ENCODE measurements at places on chromosomes 1 and 21.

GRCh38 chr1:36125129-36125991 is at the start of gene COL8A2:
COL8A2 (minus strand) TSS chr1:36125222; CDS start chr1:36100242, 24,980 bp downstream.
- DNase-seq, result peak; percentile 48

DNA sequence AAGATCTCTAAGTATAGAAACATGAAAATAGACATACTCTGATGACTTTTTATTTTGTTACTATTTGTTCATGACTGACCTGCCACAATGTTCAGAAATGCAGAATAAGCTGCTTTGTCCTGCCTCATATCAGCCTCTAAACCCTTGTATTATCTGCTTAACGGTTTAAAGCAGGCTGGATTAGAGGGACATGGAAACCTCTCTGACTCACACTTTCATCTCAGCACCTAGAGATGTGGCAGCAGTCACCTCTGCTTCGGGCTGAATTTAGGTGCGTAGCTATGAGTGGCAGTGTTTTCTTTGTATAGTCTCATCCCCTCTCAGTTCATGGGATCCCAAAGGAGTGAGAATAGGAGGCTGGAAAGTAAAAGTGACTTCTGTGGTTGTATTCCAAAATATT is 255.4 kb downstream of the RGS7 start:
- DNase-seq, result no peak

- DNase-seq, result no peak
Observed at GRCh38 chr1:61348025-61348665, 265.8 kb downstream of the NFIA start.

- DNase-seq, result no peak
Observed at GRCh38 chr1:7248549-7249199, 463.4 kb downstream of the CAMTA1 start.

DNA sequence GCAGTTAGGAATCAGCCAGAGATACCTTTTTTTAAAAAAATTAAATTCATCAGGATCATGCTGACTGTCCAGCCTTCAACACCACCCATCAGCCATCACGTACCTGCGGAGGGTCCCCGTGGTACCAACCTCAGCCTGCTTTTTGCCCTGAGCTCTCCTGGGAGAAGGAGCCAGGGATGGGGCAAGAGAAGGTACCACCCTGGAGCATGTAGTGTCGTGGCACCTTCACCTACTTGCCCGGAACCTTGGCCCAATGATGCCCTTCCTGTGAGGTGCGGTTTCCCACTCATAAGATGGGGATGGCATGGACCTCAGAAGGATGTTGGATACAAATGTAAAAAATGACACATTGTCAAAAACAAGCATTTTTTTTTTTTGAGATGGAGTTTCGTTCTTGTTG is 88.4 kb upstream of the C1orf174 start:
- no peak for DNase-seq

GRCh38 chr1:84155517-84155916 is 11.4 kb downstream of the PRKACB start:
- no peak for DNase-seq

DNA sequence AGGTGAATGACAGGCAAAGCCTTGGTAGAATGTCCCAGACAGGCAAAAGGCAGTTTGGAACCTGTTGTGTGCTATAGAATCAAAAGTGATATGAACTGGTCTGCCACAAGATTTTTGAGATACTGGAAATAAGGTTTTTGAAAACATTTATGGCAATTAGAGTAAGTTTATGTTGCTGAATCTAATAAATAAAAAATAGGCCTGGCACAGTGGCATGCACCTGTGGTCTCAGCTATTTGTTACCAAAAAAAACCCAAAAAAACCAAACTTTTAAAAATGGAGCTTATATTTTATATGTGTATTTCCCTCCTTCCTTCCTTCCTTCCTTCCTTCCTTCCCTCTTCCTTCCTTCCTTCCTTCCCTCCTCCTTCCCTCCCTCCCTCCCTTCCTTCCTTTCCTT is 76.4 kb upstream of the ARTN start:
- no peak for DNase-seq

DNA sequence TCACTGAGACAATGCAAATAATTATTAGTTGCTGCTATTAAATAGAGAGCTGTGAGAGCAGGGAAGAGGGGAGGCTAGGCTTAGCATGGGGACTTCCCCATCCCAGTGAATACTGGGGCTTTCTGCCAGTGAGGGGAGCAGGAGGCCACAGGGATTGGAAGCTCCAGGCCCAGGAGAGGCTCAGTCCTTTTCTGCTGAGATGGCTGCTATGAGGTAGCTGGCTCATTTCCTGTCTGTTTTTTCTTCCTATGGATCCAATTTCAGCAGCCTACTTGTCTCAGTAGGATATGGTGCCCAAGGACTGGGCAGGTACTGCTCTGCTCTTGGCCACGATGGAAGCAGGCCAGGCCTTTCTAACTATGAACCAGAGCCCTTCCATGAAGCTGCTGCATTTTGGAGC is 10.0 kb downstream of the STMN1 start:
- no peak for DNase-seq

GRCh38 chr1:232962761-232963745 is 12.6 kb downstream of the NTPCR start:
- DNase-seq, result no peak

- no peak for DNase-seq
Observed at GRCh38 chr21:46193829-46194373, 9.6 kb upstream of the SPATC1L start.

GRCh38 chr1:226784081-226785049 is 45.3 kb upstream of the ITPKB start:
- DNase-seq, result no peak

DNA sequence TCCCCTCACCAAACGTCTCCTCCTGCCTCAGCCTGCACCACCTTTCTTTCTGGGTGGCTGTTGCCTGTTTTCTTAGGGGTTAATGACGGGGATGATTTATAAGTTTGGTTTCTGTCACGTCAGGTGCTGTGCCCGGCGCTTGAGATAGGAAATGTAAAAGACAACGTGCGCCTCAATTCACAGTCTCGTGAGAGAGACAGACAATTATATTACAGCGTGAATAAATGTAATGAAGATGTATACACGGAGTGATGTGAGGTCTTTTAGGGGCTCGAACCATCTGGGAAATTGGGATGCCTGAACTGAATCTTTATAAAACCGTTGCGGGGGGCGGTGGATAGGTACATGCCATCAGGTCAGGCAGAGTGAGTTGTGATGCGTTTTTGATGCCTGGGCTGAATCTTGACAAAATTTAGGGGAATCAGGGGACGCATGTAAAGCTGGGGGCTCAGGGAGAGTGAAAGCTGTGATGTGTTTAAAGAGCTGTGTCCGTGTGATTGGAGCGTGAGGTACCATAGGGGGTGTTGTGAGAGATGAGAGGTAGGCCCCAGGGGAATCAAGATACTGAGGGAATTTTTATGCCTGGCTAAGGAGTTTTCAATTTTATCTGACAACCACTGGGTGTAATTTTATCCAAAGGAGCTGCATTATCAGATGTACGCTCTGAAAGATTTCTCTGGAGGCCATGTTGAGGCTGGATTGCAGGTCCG is 831 bp downstream of the TIPRL start:
- DNase-seq, result no peak

GRCh38 chr21:39208624-39209333 is 25.5 kb upstream of the PSMG1 start:
- DNase-seq, result no peak

DNA sequence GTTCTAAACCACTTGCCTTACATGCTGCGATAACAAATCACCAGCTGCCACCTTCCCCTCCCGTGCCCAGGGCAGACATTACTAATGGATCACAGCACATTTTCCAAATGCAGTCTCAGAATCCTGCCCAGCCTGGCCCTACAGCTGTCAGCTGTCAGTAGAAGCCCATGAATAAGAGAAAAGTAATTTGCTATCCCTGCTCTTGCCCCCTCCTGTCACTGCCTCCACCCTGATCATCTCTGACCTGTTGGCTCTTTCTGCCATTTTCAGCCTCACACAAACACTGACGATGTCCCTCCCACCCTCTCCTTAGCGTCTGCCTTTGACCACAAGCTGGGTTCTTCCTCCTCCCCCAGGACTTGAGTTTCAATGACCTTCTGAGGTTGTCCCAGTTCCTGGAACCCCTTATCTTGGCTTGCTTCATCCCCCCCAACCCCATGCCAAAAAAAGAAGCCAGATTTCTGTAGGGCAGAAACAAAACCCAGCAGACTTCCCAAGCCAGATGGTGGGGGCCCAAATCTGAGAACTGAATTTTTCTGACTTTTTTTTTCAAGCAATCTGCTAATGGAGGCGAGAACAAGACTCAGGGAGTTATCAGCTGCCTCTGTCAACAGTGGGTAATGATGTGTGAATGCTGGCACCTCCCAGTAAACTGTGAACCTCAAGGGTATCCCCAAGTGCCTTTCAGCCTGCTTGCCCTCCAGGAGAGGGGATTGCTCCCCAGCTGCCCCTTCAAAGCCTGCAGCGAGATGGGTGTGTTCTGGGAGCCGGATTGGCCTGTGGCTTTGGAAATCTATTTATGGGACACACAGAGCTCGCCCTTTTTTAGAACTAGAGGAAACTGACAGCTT is 216.5 kb upstream of the VAMP3 start:
- DNase-seq, result no peak

DNA sequence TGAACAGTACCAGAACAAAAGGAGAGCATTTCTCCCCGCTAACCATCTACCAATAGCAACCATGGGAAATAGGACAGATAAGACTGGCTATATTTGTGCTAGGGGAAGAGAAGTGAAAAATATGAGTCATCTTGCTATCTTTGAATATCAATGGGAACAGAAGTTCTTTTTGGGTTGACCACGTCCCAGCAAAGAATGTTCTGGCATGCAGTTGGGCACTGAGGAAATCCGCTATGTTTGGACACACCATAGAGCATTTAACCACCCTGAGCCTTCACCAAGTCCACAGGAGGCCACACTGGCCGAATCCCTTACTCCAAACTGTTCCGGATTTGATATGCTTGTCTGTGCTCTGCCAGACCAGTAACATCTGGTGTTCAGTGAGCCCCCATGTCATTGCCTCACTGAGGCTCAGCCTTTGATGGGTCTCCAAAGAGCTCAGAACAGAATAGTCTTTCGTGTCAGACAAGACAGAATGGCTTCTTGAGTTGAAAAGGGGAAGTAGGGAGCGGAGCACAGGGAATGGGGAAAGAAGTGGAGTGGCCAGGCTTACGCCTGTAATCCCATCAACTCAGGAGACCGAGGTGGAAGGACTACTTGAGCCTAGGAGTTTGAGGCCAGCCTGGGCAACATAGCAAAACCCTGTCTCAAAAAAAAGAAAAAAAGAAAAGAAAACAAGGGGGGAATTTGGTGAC is 81.4 kb downstream of the SMYD2 start:
- DNase-seq, result no peak

- peak; percentile 87 for DNase-seq
Observed at GRCh38 chr21:37916310-37917051, at the start of gene KCNJ6. KCNJ6 (minus strand) TSS chr21:37916457; CDS start chr21:37840682, 75,775 bp downstream.

DNA sequence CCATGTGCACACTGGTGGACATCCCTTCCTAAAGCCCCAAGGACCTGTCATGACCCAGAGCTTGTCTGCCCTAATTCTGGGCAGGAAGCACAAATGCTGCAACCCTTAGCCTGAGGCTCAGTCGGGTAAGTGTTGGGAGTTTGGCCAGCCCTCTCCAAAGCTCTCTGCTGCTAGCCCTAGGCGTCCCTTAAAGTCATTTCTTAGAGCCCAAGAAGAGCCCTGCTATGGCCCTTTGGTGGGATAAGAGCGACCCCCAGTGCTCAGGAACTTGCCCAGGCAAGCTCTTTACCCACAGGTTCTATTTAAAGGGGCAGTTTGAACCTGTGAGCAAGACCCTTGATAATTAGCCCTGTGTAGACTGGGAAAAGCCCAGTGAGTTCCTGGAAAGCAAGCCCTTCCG is 356.8 kb downstream of the RRAGC start:
- DNase-seq, result peak; percentile 87

- DNase-seq, result no peak
Observed at GRCh38 chr1:31487143-31487542, 74.1 kb downstream of the SERINC2 start.

GRCh38 chr1:41847733-41848132 is 71.0 kb downstream of the HIVEP3 start:
- no peak for DNase-seq

- peak; percentile 38 for DNase-seq
Observed at GRCh38 chr1:179706339-179706941, 36.7 kb upstream of the FAM163A start.

DNA sequence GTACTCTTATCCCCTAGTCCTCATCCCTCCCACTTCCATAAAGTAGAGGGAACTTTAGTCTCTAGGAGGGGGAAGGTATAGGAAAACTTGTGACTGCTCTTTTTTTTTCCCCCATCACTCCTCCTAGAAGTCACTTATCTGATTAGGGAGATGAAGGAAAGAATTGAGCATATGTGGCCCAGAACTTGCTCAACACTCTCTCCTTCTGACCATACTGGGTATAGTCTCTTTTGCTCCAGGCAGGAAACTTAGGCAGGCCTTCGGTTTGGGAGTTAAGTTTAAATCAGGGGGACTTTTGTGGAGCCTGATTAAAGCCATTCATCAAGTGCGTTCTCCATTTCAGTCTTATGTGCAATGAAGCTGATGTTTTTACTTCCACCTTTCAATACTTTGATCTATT is 5.8 kb downstream of the UBE2U start:
- no peak for DNase-seq

- DNase-seq, result peak; percentile 7
Observed at GRCh38 chr1:117598489-117598888, 7.4 kb upstream of the TENT5C start.

GRCh38 chr1:21904704-21905520 is 32.2 kb downstream of the HSPG2 start:
- DNase-seq, result no peak

- peak; percentile 85 for DNase-seq
Observed at GRCh38 chr1:156583821-156584622, 4.5 kb downstream of the TTC24 start.

Data from H9 (cell line).